ENCODE measurements at places on chromosomes 13 and 19. TPM values are rescaled to one million over a fixed set of nuclear protein-coding genes. Genes with fewer than 3 reads are reported as not detected.

The SLC25A41 gene
- not detected for total RNA-seq

The TPTE2 gene
- not detected for total RNA-seq

The RPL36 gene
- total RNA-seq: 503 TPM

The NKPD1 gene
- 0.25 TPM for total RNA-seq

The ICAM5 gene
- total RNA-seq: 45.4 TPM

The FAM216B gene
- not detected for total RNA-seq

The RNF17 gene
- not detected for total RNA-seq

Data from GM23248 (cell line).